NCI-H510A (cell line): ENCODE measurements at places on chromosomes 12 and 14.
A peak's percentile ranks its signal among the peaks of the same experiment; 100 is the strongest.

DNA sequence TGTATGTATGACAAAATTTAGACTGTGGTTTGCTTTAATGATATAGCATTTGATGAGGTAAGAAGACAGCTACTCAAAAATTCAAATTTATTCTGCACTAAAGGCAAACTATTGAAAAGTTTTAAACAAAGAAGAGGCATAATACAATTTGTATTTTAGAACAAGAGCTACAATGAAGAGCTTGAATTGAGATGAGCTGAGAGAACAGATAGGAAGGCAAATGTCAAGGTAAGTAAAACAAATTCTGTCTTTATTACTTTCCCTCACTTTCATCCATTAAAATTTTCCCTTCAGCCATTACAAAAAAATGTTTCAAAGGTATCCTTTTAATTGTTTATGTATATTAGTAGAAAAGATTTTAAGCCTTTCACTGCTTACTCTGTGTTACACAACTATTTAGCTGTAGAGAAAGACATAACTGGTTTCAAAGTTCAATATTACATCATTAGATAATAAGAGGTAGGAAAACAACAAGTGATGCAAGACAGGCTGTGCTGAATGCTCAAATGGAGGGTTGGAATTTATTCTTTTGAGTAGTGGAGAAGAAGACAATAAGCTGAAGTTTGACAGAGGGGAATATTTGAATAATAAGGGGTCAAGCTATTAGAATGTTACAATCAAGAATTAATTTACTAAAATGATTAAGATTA lies 1334.1 kb downstream of the FSCB start:
- DNase-seq, result no peak

DNA sequence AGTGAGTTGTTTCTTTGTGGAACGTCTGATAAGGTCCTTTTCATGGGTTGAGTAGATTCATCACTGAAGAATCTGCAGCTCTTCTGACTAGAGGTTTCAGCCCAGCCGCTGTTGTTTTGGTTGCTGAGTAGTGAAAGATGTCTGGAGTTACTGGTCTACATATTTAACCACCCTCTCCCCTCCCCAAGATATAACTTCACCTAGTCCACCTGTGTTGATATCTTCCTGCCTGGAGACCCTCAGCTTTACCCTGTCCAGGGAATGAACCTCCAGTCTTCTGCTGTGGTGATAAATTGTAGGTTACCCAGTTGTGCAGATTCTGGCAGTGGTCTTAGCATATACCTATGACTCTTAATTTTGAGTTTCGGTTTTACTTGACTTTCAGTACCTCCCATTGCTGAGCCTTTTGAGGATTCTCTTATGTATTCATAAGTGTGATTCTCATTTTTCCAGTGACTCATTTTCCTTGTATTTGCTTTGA lies 62.9 kb downstream of the CCDC91 start:
- DNase-seq, result no peak

GRCh38 chr12:94614288-94614721 lies 36.1 kb downstream of the TMCC3 start:
- no peak for DNase-seq

- no peak for DNase-seq
These were observed 530.2 kb downstream of the RPS29 start for GRCh38 chr14:49056021-49056420.

DNA sequence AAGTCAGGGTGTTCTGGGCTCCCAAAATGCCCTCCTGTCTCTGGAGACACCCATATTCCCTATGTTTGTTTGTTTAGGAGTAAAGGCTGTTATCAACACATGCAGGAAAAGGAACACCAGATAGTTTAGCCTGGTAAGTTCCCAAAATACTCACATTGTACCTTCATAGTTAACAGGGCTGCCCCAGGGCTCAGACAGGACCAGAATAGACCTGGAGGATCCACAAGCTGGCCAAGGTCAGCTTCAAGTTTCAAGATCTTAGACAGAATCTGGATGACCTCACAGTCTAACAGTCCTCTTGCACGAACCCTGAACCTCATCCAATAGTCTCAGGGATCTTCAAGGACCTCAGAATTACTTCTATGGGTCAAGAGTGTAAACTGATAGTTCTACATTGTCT lies 18.1 kb upstream of the HSP90B1 start:
- no peak for DNase-seq

DNA sequence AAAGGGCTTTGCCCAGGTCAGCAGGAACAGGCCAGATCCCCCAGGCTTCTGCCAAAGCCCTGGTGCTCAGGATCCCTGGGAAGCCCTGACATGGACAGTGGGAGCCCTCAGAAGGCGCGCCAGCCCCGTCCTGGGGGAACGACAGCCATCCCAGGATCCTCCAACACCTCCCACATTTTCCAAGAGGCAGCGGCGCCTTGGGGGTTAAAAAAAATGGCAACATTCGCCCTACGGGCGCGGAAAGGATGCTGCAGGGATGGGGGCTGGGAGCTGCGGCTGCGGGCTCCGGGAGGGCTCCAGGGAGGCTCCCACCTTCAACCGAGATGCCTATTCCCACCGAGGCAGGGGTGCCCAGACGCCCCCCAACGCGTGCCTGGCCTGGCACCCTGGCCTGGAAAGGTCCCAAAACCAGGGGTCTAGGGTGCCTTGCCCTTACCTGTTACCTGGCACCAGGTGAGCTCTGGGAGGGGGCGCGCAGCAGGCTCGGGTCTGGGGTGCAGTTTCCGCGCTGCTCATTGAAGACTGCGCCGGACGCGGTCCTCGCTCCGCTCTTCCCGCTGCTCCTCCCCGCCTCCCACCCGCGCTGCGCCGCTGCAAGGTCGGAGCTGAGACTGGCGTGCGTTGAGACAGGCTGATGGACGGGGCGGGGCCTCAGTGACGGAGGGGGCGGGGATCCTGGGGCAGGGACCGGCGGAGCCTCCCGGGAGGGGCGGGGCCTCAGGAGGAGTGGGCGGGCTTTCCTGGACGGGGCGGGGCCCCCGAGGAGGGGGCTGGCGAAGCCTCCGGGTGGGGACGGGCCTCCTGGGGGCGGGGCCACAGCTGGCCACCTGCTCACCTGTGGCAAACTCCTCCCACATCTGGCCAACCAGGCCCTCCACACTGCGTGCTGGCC lies at the start of gene ABCB9:
Gene ABCB9, minus strand, starts transcription at position 613 of the 892 bp plus-strand sequence. CDS start 6,228 bp downstream, outside the sequence.
- peak; percentile 98 for DNase-seq

DNA sequence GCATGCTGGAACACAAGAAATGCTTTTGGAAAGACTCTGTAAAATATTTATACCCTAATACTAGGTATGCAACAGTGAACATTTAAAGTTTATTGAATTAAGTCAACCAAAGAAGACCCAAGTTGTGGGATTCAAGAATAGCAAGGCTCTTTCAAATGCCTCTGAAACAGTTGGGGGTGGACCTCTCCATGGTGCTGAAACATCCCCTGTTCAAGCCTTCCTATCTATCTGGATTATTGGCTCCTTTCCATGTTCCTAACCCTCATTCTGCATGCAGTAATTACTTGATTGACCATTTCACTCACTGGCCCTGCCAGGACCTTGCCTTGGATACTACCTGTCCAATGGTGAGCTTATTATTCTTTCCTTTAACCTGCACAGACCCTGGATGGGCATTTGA lies 349.7 kb downstream of the NRXN3 start:
- DNase-seq, result no peak

DNA sequence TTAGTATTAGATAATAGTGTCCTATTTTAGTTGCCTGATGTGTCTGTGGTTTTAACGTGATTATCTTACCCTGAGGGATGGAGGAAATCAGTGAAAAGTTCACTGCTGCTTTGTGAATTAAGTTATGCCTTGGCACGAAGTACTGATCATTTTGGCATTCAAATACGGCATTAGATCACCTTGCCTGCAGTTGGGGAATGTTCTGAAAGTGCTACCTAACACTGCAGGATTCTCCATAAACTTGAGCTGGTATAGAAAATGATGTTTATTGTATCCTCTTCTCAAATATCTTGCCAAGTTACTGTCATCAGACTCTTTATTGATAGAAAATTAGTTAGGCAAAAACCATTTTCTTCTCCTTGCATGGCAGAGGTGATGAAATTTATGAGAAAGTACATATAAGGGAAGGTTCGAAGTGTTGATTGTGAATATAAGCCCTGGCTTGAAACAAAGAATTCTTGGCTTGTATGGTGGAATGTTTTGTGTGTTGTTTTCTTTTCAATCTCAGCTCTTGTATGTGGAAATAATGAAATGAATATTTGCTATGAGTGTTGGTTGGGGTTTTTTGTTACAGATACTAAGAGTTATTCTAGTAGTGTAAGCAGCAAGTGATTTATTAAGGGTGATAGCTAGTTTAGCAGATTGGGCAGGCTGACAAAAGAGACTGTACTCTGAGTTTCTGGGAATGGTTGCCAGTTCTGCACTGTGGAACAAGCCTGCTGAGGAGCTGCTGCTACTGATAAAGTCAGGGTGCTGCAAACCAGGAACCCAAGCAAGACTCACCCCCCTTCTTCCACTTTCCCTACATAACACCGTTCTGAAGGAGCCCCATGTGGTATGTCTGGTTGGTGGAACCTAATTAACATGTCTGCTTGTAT lies 448.3 kb downstream of the PCNX1 start:
- no peak for DNase-seq

- no peak for DNase-seq
These were observed 120.6 kb upstream of the FKBP4 start for GRCh38 chr12:2673966-2674810.

GRCh38 chr14:45038865-45039264 lies 45.1 kb upstream of the PRPF39 start:
- DNase-seq, result no peak

GRCh38 chr12:127886827-127887226 lies 380.1 kb upstream of the TMEM132C start:
- no peak for DNase-seq

DNA sequence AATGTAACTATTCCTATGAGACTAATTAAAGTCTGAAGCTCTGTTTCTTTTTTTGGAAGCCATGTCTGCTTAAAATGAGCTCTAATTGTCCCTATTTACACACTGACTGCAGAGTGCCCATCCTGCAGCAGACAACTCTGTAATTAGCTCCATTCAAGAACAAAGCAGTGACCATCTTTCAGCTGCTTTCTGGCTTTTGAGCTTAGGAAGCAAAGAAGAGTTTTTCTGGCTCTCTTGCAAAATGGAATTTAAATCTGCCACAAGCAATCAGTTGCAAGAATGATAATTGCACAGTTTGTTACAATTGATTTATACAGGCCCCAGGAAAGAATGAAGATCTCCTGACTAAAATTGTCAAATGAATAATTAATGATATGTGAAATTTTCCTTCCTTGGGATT lies 83.4 kb downstream of the GAS2L3 start:
- DNase-seq, result no peak

GRCh38 chr14:61104358-61104757 lies 123.3 kb downstream of the SLC38A6 start:
- no peak for DNase-seq

- DNase-seq, result no peak
These were observed 108.5 kb upstream of the MAX start for GRCh38 chr14:65210822-65211182.

DNA sequence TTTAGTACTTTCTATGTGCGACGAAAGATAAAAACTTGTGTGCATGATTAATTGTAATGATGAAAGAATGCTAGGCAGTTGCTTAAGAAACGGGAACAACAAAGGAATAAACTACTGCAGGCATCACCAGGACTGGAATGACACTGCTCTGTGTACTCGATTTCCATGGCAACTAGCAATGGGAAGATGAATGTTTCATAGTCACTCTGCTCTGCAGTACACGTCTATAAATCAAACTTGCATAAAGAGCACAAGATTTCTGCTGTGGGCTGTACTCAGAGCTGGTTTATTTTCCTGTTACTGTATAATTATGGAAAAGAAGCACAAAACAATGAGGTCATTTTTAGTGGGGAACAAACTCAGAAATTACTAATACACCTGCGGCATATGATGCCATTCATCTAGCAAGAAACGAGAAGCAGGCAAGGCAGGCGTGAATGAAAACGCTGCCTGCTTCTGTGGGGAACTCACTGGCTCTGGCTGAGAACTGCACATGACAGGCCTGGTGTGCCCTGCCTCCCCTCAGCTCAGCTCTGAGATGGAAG lies 41.8 kb downstream of the EFCAB11 start:
- DNase-seq, result no peak

- no peak for DNase-seq
These were observed 194.9 kb downstream of the PAH start for GRCh38 chr12:102722147-102722546.

DNA sequence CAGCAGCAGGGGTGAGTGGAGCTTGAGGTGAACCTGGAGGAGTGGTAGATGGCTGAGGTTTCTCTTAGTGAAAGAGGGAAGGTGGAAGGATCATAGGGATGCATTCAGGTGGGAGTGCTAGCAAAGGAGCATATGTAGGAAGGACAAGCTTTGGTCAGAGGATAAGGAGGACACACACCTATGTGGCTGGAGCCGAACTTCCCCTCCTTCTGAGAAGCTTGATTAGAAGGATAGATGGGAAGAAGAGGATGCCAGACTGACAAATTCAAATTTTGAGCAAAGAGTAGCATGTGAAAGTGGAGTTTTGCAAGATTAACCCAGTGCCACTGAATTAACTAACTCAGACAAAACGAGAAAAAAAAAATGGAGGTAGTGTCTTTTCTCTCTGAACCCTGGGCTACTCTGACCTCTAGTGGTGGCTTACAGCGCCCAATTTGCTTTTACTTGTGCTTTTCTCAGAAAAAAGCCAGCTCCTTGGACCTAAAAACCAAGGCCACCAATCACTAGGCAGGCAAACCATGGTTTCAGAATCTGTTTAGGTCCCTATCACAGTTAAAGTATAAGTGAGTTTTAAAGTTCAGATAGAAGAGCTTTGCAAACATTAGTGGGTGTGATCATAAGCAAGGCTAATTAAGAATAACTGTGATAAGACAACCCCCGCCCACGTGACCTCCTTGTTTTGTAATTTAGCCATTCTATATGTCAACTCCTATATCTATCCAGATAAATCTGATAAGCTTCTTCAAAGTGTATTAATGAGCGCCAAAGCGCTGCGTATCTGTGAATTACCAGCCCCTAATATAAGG lies 15.5 kb downstream of the EMP1 start:
- no peak for DNase-seq

DNA sequence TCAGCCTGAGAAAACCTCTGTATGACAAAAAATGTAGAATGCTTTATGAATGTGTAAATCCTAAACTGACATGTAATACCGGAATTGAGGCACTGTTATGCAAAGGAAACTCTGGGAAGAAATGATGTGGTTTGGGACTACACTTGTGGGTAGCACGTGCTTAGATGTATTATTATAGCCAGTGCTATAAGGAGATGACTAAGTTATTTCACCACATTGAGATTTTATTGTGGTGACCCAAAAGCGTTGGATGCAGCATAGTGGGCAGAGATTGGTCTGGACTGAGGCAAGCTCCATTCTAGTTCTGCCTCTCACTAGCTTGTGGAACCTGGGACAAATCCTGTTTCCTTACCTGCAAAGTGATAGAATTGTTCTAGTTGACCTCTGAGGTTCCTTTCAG lies 172.2 kb downstream of the SNAPC1 start:
- DNase-seq, result no peak

GRCh38 chr12:62292761-62293344 lies 32.6 kb downstream of the USP15 start:
- DNase-seq, result no peak

GRCh38 chr12:29147731-29148595 lies 1.1 kb upstream of the FAR2 start:
- DNase-seq, result no peak
